DMS 273 treated with DMSO at 0.1 percent for 48 hours (cell line): ENCODE measurements at places on chromosomes 3 and 15.

- DNase-seq = no peak
Measured at GRCh38 chr3:53695324-53695690, 150.9 kb downstream of the CHDH start.

- no peak for DNase-seq
Measured at GRCh38 chr3:21357241-21357640, 393.8 kb downstream of the ZNF385D start.

- no peak for DNase-seq
Measured at GRCh38 chr3:172707030-172707429, 3.8 kb downstream of the NCEH1 start.

DNA sequence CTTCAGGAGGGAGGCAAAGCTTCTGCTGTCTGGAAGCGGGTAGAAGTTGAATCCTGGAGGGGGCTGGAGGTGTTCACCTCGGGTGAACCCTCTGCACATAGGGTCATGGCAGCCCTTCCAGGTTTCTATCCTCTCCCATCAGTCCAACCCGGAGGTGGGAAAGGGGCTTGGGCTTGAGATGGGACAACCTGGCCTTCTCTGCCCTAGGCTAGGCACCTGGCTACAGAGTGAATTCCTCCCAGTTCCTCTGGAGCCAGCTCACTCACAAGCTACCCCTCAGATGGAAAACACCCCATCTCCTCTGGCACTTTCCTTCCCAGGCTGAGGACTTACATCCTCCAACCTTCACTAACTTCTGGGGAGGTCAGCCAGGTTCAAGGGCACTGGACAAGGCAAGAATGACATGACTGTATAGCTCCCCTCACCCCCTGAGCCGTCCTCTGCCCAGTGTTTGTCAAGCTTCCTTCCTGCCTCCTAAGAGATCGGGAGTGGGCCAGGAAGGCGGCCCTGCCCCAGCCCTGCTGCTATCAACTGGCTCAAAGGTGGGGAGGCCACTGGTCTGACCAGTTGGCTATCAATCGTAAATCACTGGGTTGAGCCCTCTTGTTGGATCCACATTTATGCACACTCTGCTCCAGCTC lies 45.8 kb downstream of the KLF15 start:
- no peak for DNase-seq

DNA sequence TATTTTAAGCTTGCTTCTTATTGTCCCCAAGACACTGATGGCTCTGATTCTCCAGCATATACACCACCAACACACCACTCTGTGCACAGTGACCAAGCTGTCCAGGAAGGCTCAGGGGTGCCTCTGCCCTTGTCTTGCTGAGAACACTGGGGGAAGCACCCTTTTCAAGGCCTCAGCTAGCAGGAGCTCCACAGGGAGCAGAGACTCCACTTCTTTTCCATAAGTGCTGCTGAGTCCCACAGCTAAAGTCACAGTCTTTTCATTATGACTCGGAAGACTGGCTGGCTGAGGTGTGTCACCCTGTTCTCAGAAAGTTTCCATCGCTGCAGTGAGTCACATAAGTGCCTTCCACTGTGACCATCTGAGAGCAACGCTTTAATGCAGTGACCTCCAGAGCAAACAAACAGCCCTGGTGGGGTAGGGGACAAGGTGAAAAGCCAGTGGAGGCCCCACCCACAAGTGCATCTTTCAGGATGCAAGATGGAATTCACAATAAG lies 226.9 kb upstream of the CHRNA7 start:
- no peak for DNase-seq

DNA sequence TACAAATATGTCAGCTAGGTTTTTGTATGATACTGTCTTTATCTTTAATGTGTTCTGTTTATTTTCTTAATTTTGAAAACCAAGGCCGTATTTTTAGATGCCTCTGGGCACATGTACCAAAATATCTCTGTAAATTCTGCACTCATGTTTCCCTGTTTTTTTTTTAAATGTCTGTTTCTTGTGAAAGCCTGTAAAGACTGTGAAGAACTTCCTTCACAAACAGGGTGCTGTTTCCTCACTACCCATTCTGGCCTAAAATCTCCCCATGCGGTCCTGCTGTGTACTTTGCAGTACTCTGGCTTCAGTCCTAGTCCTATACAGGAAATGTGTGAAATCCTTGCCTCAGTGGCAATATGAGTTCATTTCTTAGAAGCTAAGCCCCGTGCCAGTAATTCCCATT lies 133.4 kb upstream of the ZBTB20 start:
- no peak for DNase-seq

DNA sequence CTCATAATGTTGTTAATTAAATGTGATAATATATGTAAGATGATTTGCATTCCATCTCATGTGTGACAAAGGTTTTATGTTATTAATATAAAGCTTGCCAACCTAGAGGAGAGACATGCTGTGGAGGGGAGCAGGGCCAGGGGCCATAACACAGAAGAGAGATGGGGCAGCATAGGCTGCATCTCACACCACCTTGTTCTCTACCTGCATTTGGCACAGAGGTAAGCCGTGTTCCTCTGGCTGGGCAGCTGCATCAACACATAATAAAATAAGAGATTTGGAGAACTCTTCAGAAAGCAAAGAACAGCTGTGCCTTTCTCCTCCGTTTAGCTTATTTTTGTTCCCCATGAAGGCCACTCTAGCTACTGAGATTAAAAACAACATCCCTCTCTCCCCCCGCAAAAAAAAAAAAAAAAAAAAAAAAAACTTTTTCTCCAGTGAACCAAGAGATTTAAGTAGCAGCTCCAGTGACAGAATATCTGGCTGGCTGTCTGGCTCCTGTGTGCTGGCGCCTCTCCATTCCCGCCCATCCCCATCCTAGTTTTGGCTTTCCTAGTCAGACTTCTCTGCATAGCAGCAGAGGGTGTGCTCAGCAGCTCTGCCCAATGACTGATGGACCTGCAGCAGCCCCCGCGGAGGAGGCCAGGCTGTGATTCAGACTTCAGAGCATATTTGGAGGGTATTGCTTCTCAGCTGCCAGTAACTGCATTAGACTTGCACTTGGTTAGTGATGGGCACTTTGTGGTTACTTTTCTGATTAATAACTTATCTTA lies 52.2 kb upstream of the STXBP5L start:
- peak; percentile 93 for DNase-seq

GRCh38 chr3:127748754-127749327 lies 73.5 kb downstream of the MGLL start:
- DNase-seq = no peak

DNA sequence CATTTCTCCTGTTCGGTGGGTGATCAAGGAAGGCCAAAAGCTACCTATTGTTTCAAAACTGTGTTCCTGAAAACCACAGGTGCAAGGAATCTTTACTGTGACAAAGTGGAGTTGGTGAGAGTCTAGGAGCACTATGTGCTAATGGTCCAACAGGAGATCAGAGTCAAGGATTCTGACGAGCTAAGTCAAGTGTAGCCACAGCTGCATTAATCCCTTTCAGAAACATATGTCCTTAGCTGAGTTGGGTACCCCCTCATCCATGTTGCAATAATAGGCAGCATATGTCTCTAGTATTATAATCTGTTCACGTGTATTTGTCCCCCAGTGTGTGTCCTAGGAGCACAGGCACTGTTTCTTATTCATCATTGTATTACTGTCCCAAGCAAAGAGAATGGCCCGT lies 1.7 kb downstream of the VPS39 start:
- no peak for DNase-seq

- peak; percentile 71 for DNase-seq
Measured at GRCh38 chr3:118987477-118987876, 47.2 kb downstream of the IGSF11 start.
